Kidney (tissue), 22 donors: ENCODE measurements at places on chromosomes 7 and 10.

DNA sequence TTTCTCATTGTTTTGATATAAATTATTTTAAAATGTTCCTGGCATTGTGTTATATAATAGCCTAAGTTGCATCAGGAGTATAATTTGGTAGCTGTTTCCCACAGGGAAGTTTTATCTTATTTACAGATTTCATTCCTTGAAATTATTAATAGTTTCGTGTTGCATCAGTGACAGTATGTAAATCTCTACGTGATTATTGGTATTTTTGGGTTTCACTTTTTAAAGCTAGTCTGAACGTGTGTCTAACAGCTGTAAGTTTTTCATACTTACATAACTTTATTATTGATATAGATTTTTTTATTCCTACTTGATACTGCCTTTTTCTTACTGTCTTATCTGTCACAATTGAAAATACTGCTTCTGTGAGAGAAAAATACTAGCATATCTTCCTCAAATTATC lies 167.9 kb downstream of the PHF14 start:
- DNase-seq, result no peak

DNA sequence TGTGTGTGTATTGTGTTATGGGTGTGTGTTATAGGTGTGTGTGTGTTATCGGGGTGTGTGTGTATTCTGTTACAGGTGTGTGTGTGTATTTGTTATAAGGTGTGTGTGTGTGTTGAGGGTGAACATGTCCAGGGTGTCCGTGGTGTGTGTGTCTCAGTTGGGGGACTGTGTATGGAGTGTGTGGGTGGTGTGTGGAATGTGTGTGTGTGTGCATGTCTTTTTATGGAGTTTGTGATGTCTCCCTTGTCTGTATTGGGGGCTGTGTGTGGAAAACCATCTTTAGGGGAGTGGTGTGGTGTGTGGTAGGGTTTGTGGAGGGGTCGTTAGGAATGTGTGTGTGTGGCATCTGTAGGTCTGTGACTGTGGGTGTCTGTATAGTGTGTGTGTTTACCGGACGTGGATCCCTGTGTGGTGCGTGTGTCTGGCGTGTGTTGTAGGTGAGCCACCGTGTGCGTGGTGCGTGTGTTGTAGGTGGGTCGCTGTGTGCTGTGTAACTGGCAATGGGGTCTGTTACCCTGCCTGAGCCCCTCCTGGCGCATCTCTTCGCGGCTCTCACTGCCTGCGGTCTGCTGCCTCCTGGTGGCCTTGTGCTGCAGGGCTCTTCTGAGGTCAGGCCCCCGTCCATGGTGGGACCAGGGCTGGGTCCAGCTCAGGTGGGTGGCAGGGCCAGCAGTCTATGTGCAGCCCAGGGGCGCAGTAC lies 61.7 kb downstream of the PALD1 start:
- DNase-seq, result peak; percentile 29

GRCh38 chr7:101912716-101913110 lies 95.3 kb downstream of the CUX1 start:
- DNase-seq, result no peak

GRCh38 chr7:84684836-84685480 lies 490.4 kb upstream of the SEMA3A start:
- DNase-seq, result no peak

GRCh38 chr7:22565315-22565811 lies 65.4 kb upstream of the STEAP1B start:
- DNase-seq, result no peak

GRCh38 chr10:77196614-77197013 lies 441.0 kb downstream of the KCNMA1 start:
- DNase-seq, result no peak

GRCh38 chr10:71737001-71737833 lies 17.6 kb upstream of the C10orf105 start:
- DNase-seq, result no peak

GRCh38 chr10:47164126-47164799 lies 135.7 kb upstream of the GDF10 start:
- DNase-seq, result no peak

DNA sequence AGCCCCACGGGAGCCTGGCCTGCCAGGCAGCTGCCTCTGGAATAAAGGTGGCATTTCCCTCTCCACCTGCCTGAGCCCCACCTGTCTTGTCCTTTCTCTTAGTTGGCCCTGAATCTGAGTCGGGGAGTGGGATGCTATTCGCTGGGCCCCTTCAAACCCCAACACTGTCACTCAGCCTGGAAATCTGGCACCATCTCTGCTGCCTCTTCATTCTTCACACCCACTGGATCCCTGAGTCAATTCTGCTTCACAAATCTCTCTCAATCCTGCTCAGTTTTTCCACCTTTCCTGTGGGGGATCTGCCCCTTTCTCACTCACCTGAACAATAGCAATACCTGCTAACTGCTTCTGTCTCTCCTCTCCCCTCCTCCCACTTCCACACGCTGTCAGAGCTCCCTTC lies 10.6 kb downstream of the CRTAC1 start:
- no peak for DNase-seq

DNA sequence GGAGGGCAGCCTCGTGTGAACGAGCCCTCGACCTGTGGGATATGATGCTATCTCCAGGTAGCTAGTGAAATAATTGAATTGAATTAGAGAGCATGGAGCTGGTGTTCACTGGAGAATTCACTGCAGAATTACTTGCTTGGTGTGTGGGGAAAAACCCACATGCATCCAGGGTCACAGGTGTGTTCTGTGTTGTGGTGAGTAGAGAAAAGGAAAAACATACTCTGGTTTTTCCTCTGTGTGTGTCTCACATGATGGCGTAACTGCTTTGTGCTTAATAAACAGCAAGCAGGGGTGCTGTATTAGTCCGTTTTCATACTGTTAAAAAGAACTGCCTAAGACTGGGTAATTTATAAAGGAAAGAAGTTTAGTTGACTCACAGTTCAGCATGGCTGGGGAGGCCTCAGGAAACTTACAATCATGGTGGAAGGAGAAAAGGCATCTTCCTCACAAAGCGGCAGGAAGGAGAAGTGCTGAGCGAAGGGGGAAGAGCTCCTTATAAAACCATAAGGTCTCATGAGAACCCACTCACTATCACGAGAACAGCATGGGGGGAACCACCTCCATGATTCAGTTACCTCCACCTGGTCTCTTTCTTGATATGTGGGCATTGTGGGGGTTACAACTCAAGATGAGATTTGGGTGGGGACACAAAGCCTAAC lies 62.6 kb downstream of the TACR2 start:
- DNase-seq, result no peak

- no peak for DNase-seq
Observed at GRCh38 chr7:17713584-17713983, 226.7 kb downstream of the SNX13 start.

- DNase-seq, result no peak
Observed at GRCh38 chr7:11217848-11218565, 244.3 kb downstream of the PHF14 start.

DNA sequence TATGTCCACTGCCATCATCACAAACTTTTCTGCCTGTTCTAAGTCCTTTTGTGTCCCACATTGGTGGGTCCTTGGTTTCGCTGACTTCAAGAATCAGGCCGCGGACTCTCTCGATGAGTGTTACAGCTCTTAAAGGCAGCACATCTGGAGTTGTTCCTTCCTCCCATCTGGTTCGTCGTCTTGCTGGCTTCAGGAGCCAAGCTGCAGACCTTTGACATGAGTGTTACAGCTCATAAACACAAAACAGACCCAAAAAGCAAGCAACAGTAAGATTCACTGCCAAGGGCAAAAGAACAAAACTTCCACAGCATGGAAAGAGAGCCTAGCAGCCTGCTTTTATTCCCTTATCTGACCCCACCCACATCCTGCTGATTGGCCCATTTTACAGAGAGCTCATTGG lies 30.2 kb downstream of the ASNS start:
- no peak for DNase-seq

- peak; percentile 90 for DNase-seq
Observed at GRCh38 chr10:79185067-79185774, 116.5 kb downstream of the ZMIZ1 start.

- DNase-seq, result no peak
Observed at GRCh38 chr10:90822508-90822907, 35.3 kb downstream of the HTR7 start.

DNA sequence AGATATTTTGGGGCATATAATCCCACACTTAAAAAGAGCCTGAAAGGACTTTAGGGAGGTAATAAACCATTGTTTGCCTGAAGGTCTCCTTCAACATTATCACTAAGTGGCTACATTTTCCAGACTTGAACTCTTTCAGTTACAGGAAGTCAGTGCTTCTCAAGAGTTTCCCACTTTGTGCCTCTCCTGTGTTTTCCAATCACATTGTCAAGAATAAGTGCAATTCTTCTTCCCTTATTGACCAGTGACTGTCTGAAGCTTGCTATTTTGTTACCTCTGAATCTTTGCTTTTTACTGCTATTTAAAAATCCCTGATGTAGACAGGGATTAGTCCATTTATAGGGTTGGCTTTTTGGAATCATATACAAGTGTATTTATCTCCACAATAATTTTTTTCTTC lies 346.7 kb upstream of the ANKRD30A start:
- DNase-seq, result no peak

GRCh38 chr10:79905322-79906314 lies 43.3 kb downstream of the SFTPD start:
- no peak for DNase-seq

GRCh38 chr7:105477908-105478307 lies 44.2 kb downstream of the PUS7 start:
- no peak for DNase-seq

- DNase-seq, result no peak
Observed at GRCh38 chr10:128063736-128064107, 62.5 kb downstream of the MKI67 start.

DNA sequence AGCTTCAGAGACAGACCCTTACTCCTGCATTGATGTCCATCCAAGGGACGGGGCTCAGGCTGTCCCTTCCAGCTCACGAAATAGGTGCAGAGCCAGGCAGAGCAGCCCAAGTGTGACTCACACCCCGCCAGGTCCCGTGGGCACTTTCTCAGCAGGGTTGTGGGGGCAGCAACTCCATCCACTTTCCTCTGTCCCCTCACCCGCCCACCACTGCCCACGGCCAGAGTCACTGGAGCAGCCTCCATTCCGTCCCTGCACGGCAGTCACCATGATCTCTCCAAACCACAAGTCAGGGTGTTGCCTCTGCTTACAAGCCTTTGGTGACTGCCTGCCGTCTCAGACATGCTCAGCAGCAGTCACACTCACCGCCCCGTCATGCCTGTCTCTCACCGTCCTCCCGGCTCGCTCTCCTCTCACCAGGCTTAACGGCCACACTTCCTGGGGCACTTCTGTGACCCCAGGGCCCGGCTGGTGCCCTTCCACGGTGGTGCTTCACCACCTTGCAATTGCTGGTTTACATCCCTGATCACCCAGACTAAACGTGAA lies 39.3 kb downstream of the CALML3 start:
- no peak for DNase-seq

GRCh38 chr7:130823060-130823459 lies 89.1 kb upstream of the KLF14 start:
- DNase-seq, result no peak

DNA sequence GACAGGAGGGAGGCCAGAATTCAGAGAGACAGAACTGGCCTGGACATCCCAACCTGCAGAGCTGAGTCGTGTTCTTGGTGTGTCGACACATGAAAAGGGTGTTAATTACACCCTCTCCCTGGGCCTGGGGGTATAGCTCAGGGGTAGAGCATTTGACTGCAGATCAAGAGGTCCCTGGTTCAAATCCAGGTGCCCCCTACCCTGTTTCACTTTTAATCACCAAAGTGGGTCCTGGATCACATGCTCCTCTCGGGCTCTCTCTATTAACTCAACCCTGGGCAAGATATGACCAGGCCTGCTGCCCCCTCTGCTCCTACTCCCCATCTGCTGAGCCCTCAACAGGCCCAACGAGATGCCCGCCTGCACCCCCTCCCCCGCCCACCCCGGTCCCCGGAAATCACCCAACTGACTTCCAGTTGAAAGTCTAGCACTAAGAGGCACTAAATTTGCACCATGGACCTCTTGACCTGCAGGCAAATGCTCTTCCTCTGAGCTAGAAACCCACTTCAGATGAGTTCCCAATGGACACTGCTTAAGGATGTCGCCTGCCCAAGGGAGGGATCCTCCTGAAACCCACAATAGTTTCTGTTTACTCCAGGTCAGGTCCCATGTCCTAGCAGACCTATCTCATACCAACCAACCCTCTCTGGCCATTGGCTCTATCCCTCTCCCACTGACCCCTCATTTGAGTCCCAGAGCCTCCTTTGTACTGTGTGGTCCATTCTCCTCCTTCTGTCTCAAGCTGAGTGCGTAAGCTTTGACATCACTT lies 137.6 kb downstream of the ZNF467 start:
- DNase-seq, result no peak
